ENCODE measurements at places on chromosomes 13 and 19. TPM values are rescaled to one million over a fixed set of nuclear protein-coding genes. Genes with fewer than 3 reads are reported as not detected.

The KLK2 gene
- total RNA-seq, result not detected

The CEACAM19 gene
- total RNA-seq, result 2.2 TPM

The ICAM3 gene
- 31.3 TPM for total RNA-seq

The TNNI3 gene
- 7,701 TPM for total RNA-seq

The CATSPERD gene
- not detected for total RNA-seq

The LRCH1 gene
- total RNA-seq, result 13.1 TPM

The MCF2L gene
- total RNA-seq, result 41.2 TPM

The CGB1 gene
- not detected for total RNA-seq

The VASP gene
- total RNA-seq, result 32.8 TPM

The ARHGEF1 gene
- 28.3 TPM for total RNA-seq

The NLRP9 gene
- not detected for total RNA-seq

The DIAPH3 gene
- 0.25 TPM for total RNA-seq

The ZNF260 gene
- total RNA-seq, result 10.9 TPM

The IL12RB1 gene
- 0.44 TPM for total RNA-seq

The BORA gene
- total RNA-seq, result 0.55 TPM

The CGB2 gene
- total RNA-seq, result not detected

The GAPDHS gene
- not detected for total RNA-seq

The GRIN3B gene
- not detected for total RNA-seq

The COG3 gene
- total RNA-seq, result 15.7 TPM

The ZNF506 gene
- total RNA-seq, result 10.0 TPM

The SIGLEC12 gene
- 0.11 TPM for total RNA-seq

The CCDC8 gene
- 30.8 TPM for total RNA-seq

The FFAR3 gene
- total RNA-seq, result not detected

The ZNF701 gene
- total RNA-seq, result 18.4 TPM

The CYP2S1 gene
- 0.44 TPM for total RNA-seq

The CYSLTR2 gene
- 7.6 TPM for total RNA-seq
